Activated T-helper 2 cell treated with anti-CD3 and anti-CD28 coated beads, Interferon-gamma antibody, Interleukin-2, Interleukin-4, amounts not matched to agents 10 μg/mL and 5 μg/mL and 100 μg/mL, durations not matched to agents 14 hours and 24 hours and 36 hours (primary cell): ENCODE measurements at places on chromosomes 12 and 14. TPM values are rescaled to one million over a fixed set of nuclear protein-coding genes. Genes with fewer than 3 reads are reported as not detected.

AQP6 gene
- total RNA-seq, result not detected in 2 replicates

TMEM229B gene
- 0.71 and 0.75 TPM in 2 replicates for total RNA-seq

ANG gene
- 0.68 and 0.92 TPM in 2 replicates for total RNA-seq

TCL1B gene
- not detected in 2 replicates for total RNA-seq

SLC10A1 gene
- not detected in 2 replicates for total RNA-seq

TCP11L2 gene
- total RNA-seq, result 4.8 and 5.1 TPM in 2 replicates

MANSC4 gene
- not detected in 2 replicates for total RNA-seq

GRCh38 chr14:74302152-74302628, 544 bp downstream of the ABCD4 start:
- no peak for DNase-seq

DNA sequence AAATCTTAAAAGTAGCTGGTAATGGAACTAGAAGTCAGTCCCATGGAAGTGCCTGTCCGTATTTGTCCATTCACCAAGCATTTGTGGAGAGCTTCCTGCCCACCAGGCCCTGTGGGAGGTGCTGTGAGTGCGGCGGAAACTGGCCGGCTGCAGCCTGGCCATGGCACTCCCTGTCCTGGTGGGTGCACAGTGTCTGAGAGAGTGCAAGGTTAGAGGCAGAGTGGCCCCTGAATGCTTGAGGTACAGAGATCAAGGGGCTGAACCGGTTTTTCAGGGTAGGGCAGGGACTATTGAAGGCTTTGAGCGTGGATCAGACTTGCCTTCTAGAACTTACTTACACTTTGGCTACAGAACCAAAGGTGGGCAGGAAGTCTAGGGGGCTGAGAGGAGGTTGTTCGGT, 92.9 kb downstream of the ESR2 start:
- DNase-seq, result no peak

DNA sequence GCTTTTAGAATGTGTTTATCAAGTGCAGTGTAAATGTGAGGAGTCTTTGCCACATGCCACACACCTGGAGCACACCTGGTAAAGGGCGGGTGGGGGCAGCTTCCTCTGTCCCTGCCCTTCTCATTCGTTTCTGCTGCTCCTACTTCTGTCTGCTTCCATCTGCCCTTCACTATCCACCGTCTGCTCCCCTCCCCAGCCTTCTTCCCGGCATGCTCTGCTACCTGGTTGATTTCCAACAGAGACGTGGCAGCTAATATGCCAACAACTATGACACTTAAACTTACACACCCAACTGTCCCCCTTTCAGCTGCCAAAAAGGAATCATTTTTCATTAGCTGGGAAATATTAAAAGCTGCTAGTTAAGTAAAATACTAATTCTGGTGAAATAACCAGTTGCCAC, 9.1 kb upstream of the CARMIL3 start:
- DNase-seq, result no peak

- no peak for DNase-seq
These were observed 156.6 kb downstream of the DAD1 start for GRCh38 chr14:22432348-22432976.

DNA sequence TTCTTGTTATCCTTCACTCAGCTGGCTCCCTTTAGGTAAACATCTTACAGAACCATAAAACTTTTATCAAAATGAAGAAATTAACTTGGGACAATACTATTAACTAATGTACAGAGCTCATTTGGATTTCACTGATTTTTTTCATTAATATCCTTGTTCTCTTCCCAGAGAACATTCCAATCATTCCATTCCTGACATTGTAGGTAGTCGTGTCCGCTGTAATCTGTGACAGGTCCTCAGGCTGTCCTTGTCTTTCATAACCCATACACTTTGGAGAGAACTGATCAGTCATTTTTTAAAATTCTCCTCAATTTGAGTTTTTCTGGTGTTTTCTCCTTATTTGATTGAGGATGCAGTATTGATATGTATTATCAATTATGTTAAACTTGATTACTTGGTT, 916.8 kb downstream of the GALC start:
- no peak for DNase-seq

DNA sequence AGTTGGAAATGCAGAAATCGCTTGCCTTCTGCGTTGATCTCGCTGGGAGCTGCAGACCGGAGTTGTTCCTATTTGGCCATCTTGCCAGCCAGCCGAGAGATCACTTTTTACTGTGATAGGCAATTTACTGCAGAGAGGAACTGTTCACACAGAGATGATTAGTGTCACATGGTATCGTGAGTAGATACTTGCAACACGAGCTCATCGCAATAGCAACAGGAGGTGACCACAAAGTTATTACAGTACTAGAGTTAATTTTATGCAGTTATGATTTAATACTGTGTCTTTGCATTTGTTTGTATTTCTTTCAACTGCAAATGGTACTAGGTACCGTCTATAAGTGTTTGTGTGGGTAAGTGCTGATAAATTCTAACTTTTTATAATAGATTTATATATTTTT, 27.8 kb downstream of the NOPCHAP1 start:
- no peak for DNase-seq

DNA sequence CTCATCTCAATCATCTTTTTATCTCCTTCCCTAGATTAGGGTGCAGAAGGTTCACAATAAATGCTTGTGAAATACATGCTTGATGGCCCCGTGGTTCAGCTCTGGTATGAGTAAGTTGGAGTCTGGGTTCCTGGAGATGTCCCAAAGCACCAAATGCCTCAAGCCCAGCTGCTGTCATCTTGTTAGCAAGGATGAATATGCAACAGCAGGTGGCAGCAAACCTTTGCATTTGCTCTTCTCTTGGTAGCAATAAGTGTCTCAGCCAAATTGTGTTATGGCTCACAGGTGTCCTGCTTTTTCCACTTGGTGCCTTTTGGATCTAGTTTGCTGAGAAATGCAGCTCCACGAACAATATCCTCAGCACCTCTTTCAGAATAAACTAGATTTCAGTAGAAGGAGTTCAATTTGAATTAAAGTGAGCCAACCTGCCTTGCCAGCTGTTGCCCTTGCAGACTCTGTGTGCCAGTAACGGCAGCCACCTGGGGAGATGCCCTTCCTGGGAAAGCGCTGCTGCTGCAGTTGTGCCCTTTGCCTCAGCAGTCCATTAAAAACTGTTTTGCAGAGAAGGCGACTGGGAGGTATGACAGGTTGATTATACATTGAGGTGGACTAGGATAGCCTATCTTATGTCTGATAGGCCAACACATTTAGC, 417.3 kb downstream of the SNAPC1 start:
- no peak for DNase-seq

DNA sequence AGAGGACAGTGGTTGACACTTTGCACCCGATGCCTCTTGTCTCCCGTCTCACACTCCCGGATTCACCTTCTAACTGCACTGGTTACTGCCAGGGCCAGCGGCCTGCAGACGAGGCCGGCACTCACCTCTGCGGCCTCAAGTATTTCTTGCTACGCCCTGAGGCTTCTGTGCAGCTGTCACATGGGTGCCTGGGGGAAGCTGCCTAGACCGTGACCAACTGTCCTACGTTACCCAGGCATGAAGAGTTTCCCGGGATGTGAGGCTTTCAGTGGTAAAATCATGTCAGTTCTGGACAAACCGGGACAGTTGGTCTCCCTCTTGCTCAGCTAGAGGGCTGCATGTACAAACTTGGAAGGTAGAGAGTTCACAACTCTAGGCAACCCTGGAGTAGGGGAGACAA, 274.5 kb downstream of the GLT1D1 start:
- no peak for DNase-seq

GRCh38 chr12:5758347-5758746, 186.7 kb downstream of the ANO2 start:
- DNase-seq, result no peak

DNA sequence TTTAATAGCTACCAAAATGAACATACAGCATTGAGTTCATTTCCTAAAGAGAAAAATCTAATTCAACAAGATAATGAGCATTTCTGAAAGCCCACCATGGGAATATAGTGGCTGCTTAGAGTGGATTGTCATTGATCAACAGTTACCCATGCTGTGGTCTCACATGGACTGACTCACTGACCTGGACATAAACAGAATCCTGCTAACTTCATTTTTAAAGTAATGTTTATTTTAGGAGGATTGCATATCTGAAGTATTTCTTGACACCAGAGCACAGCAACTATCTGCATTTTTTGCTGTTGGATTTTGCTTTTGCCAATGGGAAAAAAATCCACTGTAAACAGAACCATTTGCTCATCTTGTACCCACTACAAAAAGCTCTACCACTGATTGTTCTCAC, 71.7 kb downstream of the KCNC2 start:
- DNase-seq, result no peak
